Upper lobe of left lung (tissue), 6 donors: ENCODE measurements at places on chromosomes 16 and 17. TPM values are rescaled to one million over a fixed set of nuclear protein-coding genes. Genes with fewer than 3 reads are reported as not detected.

CCL8 gene
- total RNA-seq = 3.2 TPM

- DNase-seq = no peak
Measured at GRCh38 chr17:82052638-82053059, 951 bp downstream of the GPS1 start.

OTOA gene
- 0.63 TPM for total RNA-seq

TBC1D3K gene
- total RNA-seq = 0.15 TPM

- no peak for DNase-seq
Measured at GRCh38 chr16:84098939-84099338, 17.8 kb downstream of the MBTPS1 start.

TNFRSF17 gene
- total RNA-seq = 2.9 TPM
